ENCODE measurements at places on chromosomes 2 and 18. TPM values are rescaled to one million over a fixed set of nuclear protein-coding genes. Genes with fewer than 3 reads are reported as not detected.

DNA sequence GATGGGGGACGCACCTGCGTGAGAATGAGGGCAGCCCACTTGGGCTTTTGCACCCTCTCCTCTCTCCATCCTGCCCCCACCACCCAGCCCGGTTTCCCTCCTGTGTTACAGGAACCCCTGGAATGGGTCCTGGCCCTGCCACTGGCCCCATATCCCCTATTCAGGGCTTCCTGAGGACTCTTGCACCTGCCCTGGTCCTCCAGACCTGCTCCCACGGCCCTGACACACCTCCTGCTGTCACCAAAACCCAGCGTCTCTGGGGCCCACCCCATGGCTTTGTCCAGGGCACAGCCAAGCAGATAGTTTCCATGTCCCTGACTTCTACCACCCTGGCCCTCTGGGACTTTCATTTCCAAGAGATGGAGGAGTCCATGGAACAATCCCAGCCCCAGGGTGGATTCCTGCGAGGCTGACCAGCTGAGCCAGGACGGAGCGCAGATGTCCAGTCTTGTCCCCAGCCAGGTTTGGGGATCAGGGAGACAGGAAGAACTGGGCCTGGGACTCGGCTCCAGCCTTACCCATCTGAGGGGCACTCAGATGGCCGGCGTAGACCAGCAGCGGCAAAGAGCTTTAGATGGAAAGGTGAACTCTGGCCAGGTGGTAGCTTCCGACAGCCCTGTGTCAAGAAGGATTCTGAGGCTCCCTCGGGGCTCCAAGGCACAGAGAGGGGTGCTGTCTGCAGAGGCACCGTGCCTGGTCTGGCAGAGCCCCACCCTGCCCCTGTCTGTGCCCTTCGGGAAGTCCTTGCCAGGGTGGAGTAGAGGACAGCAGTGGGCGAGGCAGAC lies 12.0 kb downstream of the GPR35 start:
- DNase-seq, result no peak

- DNase-seq, result no peak
Measured at GRCh38 chr2:147041121-147041494, 803.7 kb upstream of the ACVR2A start.

- DNase-seq, result peak; percentile 49
Measured at GRCh38 chr2:53740170-53740569, 27.4 kb upstream of the CHAC2 start.

- peak; percentile 46 for DNase-seq
Measured at GRCh38 chr2:226514895-226515294, 284.7 kb downstream of the IRS1 start.

- no peak for DNase-seq
Measured at GRCh38 chr2:236014408-236015131, 153.6 kb downstream of the GBX2 start.

- no peak for DNase-seq
Measured at GRCh38 chr2:171788316-171788993, 101.2 kb downstream of the DYNC1I2 start.

DNA sequence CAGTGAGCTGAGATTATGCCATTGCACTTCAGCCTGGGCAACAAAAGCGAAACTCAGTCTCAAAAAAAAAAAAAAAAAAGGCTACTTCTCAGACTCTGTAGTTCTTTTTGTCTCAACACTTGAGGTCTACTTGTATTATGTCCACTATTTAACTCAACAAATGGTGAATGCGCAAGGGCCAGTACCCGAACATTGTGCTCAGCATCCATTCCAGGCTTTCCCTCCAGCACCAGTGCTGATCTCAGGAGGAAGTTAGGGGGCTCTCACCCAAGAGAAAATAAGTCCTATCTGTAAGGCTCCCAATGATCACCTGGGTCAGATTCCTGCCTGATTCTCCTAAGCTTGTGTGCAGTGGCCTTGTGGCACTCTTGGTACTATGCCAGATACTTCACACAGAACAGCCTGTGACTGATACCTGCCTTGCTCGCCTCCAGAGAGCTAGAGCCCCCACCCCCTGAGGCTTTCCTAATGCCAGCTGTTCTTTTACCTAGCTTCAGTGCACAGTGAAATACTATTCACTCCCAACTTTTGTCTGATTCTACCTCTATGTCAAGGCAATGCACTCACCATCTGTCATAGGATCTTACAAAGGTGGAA lies 74.9 kb downstream of the INO80D start:
- DNase-seq, result no peak

DNA sequence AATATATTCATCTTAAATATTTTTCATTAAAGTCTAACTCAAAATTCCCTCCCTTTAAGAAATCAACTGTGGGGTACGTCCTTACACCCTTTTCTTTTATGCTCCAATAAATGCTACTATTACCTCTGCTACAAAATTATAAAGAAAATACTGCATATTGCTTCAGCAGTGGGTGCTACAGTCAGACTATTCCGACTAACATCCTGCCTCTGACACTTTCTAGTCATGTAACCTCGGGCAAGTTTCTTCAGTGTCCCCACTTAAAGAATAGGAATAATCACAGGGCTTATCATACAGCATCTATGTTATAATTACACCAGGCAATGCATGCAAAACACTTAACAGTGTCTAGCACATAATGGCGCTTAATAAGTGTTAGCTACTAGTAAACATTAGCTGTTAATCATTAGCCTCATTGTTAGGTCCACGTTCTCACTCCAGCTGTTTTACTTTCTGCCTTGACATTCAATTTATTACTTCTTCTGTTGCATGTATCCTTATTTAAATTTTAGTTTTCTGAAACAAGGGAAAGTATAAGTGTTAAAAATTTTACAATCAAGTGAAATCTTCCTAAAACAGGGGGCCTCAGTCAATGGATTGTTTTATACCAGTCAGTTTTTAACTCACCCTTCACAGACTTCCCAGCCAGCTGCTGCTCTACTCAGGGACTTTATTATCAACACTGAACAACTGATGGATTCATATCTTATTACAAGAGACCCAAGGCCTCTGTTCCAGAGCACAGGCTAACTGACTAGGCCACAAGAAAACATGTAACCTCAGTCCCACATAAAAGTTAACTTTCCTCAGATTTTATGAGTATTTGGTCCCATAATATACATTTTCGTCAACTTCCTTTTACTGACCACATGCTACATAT lies 54.0 kb downstream of the CLASP1 start:
- no peak for DNase-seq

GRCh38 chr2:96534141-96534540 lies 2.4 kb upstream of the ARID5A start:
- no peak for DNase-seq

GRCh38 chr18:34734056-34734455 lies 24.0 kb downstream of the DTNA start:
- no peak for DNase-seq

DNA sequence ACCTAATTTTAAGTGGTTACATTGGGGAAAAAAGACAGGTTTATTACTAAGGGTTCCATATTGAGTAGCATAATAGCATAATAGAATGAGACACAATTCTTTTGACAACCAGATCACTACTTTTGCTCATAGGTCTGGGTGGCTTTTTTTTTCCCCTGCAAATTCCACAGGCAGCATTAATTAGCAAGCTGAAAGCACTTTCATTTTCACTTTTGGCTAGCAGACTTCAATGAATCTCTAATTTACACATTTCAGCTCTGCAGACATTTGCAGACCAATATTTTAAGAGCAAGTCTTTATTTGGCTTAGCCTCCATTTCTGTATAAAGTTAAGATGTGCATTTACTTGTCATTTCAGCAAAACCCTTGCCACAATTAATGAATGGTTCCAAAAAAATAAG lies 185.5 kb downstream of the NOL4 start:
- no peak for DNase-seq

DNA sequence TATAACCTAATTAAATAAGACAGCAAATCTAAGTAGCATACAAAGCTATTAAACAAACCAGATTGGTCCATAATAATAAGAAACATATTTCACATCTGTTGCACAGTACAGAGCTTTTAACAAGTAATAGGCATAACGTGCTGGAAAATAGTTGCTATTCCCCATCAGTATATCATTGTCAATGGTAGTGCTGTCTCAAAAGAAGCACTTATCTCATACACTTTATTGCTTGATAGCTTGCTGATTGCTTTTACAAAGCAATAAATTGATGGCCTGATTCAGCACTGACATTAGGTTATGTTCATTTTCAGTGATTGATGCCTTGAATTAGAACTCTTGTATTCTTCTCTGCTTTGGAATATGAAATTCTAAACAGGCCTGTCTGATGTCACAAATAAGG lies 641.7 kb downstream of the CBLN2 start:
- no peak for DNase-seq

- DNase-seq, result no peak
Measured at GRCh38 chr2:95351598-95351915, 51.0 kb upstream of the FAHD2A start.

DNA sequence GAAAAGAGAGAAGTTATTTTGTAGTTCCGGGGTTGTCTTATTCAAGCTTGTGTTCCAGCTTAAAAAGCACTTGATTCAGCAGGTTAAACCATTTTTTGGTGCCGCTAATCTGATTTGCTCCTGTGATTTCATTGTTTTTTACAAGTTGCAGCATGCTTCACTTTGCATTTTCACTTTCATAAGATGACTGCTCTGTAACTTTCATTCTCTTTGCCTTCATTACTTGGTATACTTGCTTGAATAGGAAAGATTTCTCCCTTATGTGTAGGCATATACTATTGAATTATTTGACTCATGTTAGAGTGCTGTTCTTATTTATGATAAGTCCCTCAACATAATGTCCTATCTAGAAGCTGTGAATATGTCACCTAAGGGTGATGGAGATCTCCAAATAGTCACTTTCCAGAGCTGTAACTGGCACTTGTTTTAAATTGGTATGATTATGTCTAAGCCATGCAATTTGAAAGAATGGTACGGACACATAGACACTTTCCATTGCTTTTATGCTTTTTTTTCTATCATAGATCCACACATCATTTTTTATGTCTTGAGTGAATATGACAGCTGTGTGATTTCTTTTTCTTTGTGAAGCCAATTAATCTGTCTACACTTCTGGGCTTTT lies 254.5 kb downstream of the DSEL start:
- no peak for DNase-seq

DNA sequence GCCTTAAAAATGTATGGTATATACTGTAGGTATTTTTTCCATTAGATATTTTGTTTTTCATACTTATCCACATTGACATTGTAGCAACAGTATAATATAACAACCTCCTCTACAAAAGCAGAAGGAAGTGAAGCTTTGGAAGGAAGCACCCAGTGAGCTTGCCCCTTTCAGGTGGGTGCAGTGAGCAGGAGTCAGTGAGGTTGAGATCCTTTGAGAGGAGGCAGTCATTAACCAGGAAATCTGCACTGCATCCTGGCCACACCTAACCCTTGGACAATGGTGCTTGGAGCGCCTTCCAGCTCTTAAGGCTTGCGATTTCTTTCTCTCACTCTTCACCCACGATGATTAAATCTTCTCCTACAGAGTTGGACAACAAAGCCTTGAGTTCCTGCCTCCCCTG lies 13.9 kb downstream of the IL37 start:
- no peak for DNase-seq

GRCh38 chr2:215392164-215392563 lies 43.7 kb downstream of the FN1 start:
- DNase-seq, result no peak

DNA sequence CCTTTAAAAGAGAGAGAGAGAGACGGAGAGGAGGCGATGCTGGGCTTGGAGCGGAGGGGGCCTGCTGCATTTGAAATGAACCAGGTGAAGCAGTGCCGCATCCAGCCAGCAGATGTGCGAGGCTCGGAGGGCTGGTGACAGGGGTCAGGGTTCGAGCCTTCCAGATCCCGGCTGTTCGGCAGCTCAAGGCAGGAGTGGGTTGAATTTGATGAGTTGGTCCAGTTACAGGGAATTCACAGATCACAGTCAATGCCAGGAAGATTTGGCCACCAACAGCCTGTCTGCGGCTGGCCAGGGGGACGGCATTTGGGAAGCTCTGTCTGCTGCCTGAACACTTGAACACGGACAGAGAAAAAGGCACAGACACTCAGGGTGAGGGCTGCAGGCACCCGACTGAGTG lies 48.6 kb downstream of the PTGR3 start:
- peak; percentile 19 for DNase-seq

DNA sequence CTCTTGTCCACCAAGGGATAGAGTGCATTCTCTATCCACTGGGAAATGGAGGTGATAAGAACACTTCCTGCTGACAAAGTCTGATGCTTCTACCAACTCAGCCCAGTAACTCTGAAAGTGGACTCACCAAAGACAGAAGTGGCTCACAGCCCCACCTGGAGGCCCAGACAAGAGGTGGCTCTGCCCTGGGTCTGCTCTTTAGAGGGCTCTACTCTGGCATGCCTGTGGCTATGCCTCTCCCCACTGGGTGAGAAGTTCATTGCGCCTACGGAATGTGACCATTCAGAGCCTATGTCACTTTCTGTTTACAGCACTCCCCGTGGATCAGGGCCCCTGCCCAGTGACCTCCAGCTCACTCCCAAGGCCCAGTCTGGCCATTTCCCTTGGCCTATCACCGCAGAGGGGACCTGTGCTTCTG lies 13.5 kb upstream of the XDH start:
- peak; percentile 51 for DNase-seq

DNA sequence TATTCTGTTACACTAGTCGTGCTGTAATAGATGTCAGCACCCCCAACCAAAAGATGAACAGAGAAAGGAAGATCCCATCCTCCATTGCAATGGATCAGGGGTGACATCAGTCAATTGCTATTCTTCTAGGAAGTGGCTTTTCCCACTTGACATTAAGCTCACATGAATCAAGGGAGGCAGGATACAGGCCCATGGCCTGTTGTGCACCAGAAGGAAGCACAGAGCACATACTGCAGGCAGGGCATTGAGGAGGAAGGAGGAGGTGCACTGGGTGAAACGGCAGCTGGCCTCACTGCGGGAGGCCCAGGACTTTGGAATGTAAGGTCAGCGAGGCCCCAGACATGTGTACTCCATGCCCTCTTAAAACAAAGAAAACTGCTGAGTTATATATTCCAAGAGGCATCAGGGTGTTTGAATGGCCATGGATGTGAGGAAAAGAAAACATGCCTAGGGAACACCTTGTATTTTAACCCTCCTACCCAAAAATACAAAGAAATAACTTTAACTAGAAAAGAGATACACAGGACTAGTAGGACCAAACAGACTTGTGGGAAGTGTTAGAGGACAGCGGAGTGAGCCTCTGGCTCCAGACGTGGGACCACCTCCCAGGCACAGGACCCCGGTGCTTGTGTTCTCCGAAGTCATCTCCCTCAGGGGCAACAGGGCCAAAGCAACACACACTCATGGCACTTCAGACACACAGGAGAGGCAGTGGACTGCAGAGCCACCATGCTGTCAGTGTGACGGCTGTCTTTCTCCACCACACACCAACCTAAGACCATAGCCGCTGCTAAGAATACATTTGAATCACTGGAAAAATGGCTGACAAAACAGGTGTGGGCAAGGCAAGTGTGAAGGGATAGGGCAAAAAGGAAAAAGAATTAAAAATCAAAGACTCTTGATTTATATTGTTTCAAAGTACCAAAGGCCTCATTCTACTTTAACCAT lies 51.4 kb upstream of the RIOK3 start:
- DNase-seq, result no peak

Gene KIF5C
- 0.13 TPM for total RNA-seq

Gene ACMSD
- not detected for total RNA-seq

Gene GPD2
- 62.3 TPM for total RNA-seq

Gene POTEJ
- total RNA-seq, result not detected

Gene MALL
- total RNA-seq, result 42.1 TPM

Gene MYCN
- total RNA-seq, result not detected

Gene LYPD6
- total RNA-seq, result 3.9 TPM

Gene TRIM54
- not detected for total RNA-seq

Gene PAX8
- total RNA-seq, result 2.1 TPM

Gene SOX11
- under 0.01 TPM for total RNA-seq

Gene SLC20A1
- total RNA-seq, result 153 TPM
